Hepatic stellate cell (primary cell): ENCODE measurements at places on chromosomes 1 and 21.

DNA sequence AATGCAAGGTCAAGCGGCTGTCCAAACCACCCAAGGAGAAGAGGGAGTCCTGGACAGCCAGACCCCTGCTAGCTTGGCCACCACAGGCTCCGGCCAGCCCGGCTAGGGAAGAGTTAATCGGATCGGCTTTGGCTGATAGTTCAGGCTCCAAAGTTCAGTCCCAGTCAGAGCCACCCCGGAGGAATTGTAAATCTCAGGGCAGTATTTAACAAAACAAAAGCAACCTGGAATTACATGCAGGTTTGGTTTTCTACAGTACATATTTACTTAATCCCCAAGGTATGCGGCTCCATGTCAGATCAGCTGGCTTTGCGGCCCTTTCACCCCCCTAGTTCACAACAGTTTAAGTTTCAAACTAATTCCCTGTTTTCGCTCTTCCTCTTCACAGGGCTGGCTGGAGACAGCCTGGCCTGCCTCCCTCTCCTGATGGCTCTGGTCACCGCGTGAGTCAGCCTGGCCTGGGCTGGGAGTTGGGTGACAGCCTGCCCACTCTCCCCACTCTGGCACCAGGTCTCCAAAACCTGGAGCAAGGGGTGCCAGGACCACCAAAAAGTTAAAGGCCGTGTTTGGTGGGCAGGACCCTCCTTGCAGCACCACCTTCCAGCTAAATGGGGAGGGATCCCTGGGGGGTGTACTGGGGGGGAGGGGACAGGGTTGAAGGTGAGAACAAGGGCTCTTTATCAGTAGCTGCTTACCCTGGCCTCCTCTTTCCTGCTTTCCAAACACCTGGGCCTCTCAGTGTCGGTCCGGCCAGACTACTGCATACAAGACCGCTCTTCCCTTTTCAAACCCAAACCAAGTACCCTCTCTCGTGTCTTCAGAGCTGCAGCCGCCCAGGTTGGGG, 1.9 kb downstream of the DHRS3 start:
- peak; percentile 89 for DNase-seq

DNA sequence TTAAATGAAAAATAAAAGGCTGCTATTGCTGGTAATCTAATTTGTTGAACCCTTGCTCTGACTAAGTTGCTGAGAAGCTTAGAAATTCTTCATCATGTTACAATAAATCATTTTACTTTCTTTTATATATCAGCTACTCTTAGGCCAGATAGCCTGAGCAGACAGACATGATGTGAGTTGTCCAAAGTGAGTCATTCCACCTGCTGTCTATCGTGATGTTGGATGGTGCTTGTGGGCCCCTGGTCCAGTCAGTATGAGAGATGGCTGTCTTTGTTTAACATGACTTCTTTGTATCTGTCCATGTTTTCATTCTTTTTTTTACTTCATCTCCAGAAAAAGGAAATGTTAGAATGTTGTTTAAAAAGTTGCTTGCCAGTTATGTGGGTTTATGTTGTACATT, 188.8 kb downstream of the ADGRL2 start:
- no peak for DNase-seq

DNA sequence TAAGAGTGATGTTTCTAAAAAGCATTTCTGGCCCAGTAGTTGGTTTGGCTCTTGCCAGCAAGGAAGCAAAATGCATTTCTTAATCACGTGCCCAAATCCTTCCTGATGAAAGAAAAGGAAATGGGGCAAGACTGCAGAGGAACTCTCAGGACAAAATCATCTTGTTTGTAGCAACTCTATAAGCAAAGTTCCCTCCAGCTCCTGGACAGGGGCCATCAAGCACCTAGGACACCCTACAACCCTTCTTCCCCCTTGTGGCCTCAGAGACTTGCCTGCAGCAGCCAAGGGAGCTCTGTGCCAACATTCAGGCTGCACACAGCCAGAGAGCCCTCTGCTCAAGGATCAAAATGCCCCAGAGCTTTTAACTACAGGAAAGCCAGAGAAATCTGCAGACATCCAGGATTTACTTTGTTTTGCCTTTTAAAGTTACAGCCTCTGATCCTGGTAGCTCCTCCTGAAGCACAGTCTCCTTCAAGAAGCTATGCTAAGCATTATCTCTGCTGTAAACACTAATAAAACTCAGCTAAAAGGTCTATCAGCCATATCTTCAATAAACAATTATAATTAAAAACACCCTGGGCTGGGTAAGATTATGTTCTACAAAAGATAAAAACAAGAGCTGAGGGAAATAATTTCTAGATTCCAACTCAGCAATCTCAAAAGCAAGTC, 105.0 kb downstream of the KIAA0319L start:
- no peak for DNase-seq

GRCh38 chr1:31815752-31816500, at the start of gene SPOCD1:
Gene SPOCD1 (minus strand): TSS chr1:31816022. CDS start chr1:31815333, 689 bp downstream.
- DNase-seq: peak; percentile 82
